Pancreas (tissue), 10 donors: ENCODE measurements at places on chromosomes 11 and 22. TPM values are rescaled to one million over a fixed set of nuclear protein-coding genes. Genes with fewer than 3 reads are reported as not detected.

The APOA4 gene
- polyA plus RNA-seq = 0.33 TPM

The UBXN1 gene
- polyA plus RNA-seq = 86.0 TPM

The ANO1 gene
- 3.6 TPM for polyA plus RNA-seq

DNA sequence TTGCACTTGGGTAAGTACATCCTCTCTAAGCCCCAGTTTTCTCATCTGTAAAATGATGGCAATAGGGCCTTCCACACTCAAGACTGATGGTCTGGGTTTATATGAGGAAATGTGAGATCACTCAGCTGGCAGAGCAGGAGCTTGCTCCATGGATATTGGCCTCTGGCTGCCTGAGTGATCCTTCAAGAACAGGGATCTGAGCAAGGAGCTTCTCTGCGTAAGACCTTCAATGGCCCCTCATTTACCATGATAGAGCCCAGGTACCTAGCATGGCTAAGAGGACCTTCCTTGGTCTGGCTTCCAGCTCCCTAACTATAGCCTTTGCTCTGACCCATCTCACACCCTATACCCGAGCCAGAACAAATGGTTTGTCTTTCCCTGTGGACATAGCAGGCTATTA, 5.5 kb downstream of the ROBO4 start:
- no peak overlapping the region for H3K27ac ChIP-seq
- no peaks in the 10 kb centered on the region for H3K4me1 ChIP-seq
- DNase-seq = no peak
- H3K27me3 ChIP-seq = no peaks in the 10 kb centered on the region
- no peak overlapping the region for H3K4me3 ChIP-seq
- no peaks in the 10 kb centered on the region for H3K36me3 ChIP-seq

DNA sequence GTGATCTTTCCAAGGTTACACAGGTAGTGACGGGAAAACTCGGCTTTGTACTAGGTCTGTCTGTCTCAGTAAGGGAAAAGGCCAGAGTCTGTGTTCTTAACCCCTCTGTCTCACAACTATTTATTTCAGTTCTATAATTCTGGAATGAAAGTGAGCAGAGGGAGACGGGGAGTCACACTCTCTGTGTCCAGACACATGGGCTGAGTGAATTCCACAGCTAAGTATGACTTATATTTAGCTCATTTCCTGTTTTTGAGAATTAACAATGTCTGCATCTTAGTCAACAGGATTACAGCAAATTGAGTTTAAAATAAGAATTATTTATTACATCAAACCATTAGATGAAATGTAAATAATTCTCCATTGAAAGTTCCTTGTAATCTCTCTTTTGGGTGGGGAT, 62.5 kb upstream of the OR4B1 start:
- H3K4me1 ChIP-seq = no peaks in the 10 kb centered on the region
- DNase-seq = no peak
- no peak overlapping the region for H3K4me3 ChIP-seq
- H3K36me3 ChIP-seq = peaks cover 18% of the 10 kb centered on the region

- H3K4me3 ChIP-seq = no peak overlapping the region
- DNase-seq = no peak
- H3K27ac ChIP-seq = no peak overlapping the region
- no peaks in the 10 kb centered on the region for H3K36me3 ChIP-seq
- H3K4me1 ChIP-seq = no peaks in the 10 kb centered on the region
Measured at GRCh38 chr22:48919187-48919590, 908.5 kb downstream of the BRD1 start.

DNA sequence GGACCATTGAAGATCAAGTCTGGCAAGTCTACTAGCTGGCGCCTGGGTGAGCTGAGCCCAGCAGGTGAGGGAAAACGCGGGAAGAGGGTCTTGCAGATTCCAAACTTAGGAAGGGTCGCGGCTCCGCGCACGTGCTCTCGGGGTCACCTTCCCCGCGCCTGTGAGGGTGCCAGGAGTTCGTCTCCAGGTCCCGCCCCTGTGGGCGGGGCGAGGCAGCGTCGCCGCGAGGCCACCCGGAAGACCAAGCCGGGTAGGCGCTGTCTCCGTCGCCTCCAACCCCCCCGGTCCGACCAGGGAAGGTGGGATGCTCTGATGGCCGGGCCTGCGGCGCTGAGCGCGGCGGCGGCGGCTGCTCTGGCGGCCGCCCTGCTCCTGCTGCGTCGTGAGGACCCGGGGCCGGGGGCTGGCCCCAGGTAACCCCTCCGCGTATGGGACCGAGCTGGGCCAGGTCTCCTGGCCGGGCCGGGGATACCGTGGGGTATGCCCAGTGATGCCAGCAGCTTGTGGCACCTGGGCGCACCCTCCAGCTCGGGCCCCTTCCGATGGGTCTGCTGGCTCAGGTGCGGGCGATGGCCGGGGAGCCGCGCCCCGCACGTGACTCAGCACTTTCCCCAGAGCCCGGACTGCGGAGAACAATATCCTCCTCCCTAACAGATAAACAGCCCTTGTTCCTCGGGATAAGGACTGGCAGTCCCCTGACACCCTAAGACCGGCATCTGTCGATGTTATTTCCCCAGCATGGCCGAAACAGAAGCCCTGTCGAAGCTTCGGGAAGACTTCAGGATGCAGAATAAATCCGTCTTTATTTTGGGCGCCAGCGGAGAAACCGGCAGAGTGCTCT, at the start of gene HTATIP2:
TSS of gene HTATIP2 (plus strand) at position 215 of the 841 bp plus-strand sequence. CDS start at position 739, 524 bp downstream.
- peak within 1 kb of the TSS; percentile 99 for H3K4me3 ChIP-seq
- DNase-seq = peak; percentile 84
- H3K36me3 ChIP-seq = no peaks in the 10 kb centered on the region
- H3K27ac ChIP-seq = peak within 1 kb of the TSS; percentile 73
- no peaks in the 10 kb centered on the region for H3K27me3 ChIP-seq
- no peaks in the 10 kb centered on the region for H3K4me1 ChIP-seq
